Kidney glomerular epithelial cell (primary cell): ENCODE measurements at places on chromosomes 16 and 17.

DNA sequence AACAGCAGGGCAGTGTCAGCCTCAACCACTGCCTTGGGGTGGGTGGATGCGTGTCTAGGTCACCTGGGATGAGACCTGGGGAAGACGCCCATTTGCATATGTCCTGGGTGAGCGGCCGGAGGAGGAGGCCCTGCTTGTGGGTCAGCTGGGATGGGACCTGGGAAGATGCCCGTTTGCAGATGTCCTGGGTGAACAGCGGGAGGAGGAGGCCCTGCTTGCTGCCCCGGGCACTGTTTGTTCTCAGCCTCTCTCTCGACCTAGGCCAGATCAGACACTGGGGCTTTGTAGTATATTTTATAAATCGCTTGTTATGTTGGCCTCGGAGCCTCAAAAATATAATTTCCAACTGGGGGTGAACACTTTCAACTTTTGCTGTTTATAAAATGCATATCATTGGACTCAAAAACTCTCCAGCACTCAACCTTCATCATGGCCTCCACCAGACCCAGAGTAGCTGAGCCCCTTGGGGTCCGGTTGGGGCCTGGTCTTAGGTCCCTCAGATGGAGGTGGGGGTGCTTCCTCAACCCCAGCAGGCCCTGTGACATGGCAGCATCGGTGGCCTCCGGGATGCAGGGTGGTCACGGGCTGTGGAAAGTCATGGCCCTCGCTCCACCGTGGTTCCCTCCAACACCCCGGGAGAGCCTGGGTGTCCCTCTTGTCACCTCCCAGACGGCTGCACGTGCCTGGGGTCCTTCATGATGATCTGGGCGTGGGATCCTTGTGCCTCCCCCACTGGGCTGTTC, 17.3 kb downstream of the DBNDD1 start:
- no peak for DNase-seq

GRCh38 chr16:23518435-23518891, 8.2 kb upstream of the GGA2 start:
- DNase-seq: no peak

GRCh38 chr16:74216319-74216718, 80.3 kb upstream of the PSMD7 start:
- DNase-seq: no peak

DNA sequence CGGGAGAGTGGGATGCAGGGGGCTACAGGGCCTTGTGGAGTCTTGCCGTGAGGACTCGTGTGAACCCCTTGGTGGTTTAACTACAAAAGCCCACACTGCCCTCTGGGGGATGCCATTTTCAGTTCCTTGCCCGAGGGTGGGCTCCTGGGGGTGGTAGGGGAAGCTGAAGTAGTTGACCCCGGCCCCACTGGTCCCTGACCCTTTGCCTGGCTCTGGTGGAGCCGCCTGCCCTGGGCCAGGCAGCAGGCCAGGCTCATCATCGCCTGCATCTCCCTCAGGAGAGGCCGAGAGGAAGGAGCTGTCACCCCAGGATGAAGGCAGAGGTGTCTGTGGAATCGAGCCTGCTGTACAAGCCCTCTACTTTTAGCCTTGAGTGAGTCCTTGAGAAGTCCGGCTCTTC, 10.2 kb downstream of the COX4I1 start:
- DNase-seq: no peak
